Gastroesophageal sphincter (tissue), 4 donors: ENCODE measurements at places on chromosomes 5 and 9.

GRCh38 chr5:122144236-122144635 lies 14.9 kb downstream of the ZNF474 start:
- no peak for ATAC-seq

GRCh38 chr5:14263699-14264098 lies 120.6 kb downstream of the TRIO start:
- ATAC-seq = no peak

DNA sequence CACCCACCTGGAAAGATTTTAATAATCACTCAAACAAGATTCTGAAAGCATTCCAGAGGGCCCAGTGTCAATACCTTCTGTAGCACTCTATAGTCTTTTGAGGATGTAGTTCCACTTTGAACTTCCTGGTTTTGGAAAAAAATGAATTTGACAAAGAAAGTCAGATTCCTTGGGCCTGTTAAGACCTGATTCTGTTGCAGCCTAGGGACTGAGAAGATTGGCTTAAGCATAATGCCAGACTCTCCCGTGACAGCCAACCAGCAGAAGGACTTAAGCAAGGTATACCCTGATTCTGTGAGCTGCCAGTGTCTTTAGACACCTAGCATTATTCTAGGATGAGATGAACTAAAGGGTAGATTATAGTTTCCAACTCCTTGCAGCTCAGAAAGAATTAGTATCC lies 6.8 kb downstream of the SPINK5 start:
- ATAC-seq = no peak

DNA sequence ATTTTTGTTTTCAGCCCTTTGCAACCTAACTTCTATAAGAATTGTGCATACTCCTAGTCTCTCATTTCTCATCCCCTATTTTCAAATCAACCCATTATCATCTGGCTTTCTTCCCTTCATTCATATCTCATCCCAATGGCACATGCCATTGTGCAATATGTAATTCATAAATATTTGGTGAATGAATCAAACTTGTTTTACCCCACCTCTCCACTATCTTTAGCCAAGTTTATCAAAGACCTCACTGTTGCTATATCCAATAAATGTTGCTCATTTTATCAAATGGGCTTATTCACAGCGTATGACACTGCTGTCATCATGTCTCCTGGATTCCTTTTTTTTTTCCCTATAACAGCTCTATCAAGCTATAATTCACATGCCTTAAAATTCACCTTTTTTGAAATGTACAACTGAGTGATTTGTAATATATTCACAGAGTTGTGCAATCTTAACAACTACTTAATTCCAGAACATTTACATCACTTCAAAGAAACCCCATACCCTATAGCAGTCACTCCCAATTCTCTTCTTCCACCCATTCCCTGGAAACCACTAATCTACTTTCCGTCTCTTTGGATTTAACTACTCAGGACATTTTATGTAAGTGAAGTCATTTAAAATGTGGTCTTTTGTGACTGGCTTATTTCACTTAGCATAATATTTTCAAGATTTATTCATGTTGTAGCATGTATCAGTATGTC lies 214.4 kb upstream of the PAPPA start:
- ATAC-seq = no peak
